GM04503 (cell line): ENCODE measurements at places on chromosomes 7 and 10.
A peak's percentile ranks its signal among the peaks of the same experiment; 100 is the strongest.

- DNase-seq: no peak
These were observed 76.8 kb upstream of the PITRM1 start for GRCh38 chr10:3249307-3249889.

- no peak for DNase-seq
These were observed 1.3 kb upstream of the ITPRIP start for GRCh38 chr10:104339469-104340110.

DNA sequence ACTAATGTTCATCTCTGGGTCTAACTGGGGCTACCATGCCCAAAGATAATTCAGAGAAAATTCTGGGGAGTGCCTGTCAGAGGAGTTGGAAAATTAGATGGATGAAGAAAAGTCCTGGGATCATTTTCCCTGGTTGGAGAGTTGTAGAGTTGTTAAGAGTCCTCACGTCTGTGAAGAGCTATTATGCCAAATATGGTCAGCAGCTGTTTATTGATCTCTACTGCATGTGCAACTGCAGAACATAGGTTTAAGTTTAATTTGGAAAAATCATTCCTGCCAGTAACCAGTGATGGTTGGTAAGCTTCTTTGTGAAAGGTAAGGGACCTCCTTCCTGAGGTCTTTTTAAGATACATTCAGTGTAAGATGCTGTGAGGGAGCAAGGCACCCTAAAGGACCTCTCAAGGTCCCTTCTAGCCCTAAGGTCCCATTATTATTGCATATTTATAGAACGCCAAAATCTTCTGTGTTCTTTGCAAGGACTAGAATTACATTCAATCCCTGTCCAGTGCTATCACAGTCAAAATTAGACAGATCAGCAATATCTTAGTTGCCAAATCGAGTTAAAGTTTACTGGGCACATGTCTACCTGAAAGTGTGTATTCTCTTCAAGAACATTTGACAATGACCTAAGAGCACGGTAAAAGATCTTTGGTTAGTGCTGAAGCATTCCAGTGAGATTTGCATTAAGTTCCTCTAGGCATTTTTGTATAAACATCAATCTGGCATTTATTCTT is 62.7 kb downstream of the VTI1A start:
- DNase-seq: no peak

DNA sequence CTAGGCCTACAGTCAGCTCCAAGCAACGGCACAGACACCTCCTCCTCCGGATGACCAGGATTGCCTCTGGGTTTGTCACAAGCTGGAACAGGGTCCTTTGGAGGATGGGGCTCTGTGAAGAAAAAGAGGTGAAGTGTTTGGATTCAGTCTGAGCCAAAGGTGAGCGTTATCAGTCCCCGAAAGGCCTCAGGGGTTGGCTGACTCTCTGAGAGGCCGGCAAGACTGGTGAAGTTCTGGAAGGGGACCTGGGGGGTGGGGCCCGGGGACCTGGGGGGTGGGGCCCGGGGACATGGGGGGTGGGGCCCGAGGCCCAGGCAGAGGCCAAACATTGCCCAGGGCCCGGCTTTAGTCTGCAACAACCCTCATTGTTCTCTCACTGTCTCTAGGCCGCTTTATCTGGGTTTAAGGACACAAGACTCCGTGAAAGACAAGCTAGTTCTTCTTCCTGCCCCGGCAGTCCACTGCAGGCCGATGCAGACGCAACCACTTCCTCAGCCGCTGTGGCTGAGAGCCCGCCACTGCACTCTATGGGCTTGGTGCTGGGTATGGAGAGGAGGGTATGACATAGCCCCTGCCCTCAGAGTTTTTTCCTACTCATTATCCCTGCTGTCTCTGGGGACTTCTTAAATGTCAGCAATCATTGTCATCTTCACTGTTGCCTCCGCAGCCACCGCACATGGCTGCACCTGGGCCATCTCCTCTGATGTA is 27.4 kb upstream of the PSAP start:
- no peak for DNase-seq

DNA sequence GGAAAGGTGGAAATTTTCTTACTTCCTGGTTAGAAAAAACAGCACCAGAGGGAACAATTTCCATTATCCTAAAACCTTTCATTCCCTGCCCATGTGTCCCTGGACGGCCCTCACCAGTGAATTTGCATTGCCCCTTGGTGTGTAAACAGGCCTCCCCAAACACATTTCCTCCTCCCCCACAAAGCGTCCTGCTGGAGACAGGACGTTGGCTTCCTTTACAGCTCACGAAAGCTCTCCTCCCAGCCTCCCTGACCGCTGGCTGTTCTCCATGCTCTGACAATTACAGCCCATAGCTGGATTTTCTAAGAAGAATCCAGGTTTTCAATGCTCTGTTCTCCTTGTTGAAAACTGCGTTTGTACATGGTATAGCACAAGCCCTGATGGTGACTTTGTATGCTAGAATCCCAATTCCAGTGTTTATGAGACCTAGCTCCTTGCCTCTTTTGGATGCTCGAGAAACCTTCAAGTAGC is 724.2 kb upstream of the CELF2 start:
- no peak for DNase-seq

DNA sequence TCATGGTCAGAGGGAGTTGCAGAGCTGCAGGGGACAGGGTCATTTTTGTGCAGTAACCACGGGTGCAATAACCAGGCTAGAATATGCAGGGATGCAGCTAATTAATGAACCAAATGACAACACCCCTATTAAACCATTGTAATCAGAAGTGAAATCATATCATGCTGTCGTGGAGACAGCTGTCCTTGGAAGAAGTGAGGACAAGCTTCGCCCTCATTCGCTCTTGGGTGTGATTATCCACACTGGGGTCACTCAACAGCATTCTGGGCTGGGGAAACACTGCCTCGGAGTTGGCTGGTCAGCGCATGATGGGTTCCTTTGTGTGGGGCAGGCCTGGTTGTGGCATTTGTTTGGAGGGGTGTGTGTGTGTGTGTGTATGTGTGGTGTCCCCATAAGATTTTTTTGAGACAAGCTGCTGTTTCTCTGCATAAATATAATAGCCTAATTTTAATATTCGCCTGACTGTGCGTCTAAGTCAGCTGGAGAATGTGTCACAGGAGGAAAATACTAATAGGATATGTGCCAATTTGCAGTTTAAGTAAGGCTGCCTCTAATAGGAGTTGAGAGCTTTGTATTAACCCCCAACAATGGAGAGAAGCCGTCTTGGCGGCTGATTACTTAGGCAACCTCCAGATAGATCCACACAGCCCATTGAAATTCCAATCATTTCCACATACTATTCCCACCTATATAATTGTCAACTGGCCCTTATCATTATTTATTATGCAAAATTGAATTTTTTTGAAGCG is 149.4 kb downstream of the DNAJB6 start:
- no peak for DNase-seq

GRCh38 chr10:95246582-95247051 is 44.2 kb downstream of the PDLIM1 start:
- DNase-seq: no peak

GRCh38 chr7:150332852-150333635 is 8.4 kb downstream of the RARRES2 start:
- no peak for DNase-seq

DNA sequence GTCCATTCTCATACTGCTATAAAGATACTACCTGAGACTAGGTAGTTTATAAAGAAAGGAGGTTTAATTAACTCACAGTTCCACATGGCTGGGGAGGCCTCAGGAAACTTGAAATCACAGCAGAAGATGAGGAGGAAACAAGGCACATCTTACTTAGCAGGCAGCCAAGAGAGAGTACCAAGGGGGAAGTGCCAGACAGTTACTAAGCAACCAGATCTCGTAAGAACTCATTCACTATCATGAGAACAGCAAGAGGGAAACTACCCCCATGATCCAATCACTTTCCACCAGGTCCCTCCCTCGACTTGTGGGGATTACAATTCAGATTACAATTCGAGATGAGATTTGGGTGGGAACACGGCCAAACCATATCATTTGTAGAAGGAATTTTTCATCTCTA is 36.3 kb downstream of the NHLRC2 start:
- no peak for DNase-seq

- DNase-seq: no peak
These were observed 202.2 kb downstream of the PHF14 start for GRCh38 chr7:11175887-11176286.

GRCh38 chr10:84966708-84967441 is 638.5 kb downstream of the CCSER2 start:
- no peak for DNase-seq

DNA sequence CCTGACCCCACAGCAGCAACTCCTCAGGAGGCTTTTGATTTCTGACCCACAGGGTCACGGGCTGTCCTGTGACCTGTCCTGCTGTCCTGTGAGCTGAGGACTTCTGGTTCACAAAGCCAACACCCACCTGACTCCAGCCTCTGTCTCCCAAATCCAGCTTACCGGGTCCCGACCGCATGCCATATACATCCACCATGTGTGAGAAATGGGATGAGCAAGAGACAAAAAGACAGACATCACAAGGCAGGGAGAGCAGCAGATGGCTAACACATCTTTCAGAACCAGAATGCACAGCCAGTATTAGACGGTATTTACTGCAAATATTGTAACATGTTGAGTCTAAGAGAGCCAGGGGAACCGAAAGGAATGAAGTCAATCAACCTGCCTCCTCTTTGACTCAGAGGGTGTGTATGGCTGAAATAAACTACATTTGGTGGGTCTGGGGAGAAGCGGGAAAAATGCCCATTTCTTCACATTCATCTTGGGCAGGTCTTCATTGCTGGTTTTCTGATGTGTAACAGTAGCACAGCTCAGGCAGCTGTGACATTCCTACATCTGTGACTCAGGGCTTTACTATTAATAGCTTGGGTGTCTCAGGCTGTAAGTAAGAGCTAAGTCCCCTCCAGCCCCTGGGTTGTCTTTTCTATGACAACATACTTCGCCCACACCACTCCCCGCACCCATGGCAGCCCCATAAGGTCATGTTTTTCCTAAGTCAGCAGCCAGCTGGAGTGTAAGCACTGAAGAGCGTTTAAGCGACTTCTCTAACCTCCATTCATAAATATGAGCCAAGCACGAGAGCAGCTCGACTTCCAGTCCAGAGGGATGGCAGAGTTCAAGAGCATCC is 25.0 kb downstream of the ABLIM1 start:
- peak; percentile 60 for DNase-seq

GRCh38 chr7:45702751-45703150 is 128.6 kb downstream of the ADCY1 start:
- no peak for DNase-seq

- no peak for DNase-seq
These were observed 91.4 kb downstream of the LRRTM3 start for GRCh38 chr10:67017218-67017617.

- DNase-seq: no peak
These were observed 27.8 kb downstream of the ABI1 start for GRCh38 chr10:26832960-26833359.

- DNase-seq: no peak
These were observed 186.7 kb upstream of the ANK3 start for GRCh38 chr10:60576130-60577069.

- no peak for DNase-seq
These were observed 36.0 kb upstream of the FRMD4A start for GRCh38 chr10:14366760-14367159.

DNA sequence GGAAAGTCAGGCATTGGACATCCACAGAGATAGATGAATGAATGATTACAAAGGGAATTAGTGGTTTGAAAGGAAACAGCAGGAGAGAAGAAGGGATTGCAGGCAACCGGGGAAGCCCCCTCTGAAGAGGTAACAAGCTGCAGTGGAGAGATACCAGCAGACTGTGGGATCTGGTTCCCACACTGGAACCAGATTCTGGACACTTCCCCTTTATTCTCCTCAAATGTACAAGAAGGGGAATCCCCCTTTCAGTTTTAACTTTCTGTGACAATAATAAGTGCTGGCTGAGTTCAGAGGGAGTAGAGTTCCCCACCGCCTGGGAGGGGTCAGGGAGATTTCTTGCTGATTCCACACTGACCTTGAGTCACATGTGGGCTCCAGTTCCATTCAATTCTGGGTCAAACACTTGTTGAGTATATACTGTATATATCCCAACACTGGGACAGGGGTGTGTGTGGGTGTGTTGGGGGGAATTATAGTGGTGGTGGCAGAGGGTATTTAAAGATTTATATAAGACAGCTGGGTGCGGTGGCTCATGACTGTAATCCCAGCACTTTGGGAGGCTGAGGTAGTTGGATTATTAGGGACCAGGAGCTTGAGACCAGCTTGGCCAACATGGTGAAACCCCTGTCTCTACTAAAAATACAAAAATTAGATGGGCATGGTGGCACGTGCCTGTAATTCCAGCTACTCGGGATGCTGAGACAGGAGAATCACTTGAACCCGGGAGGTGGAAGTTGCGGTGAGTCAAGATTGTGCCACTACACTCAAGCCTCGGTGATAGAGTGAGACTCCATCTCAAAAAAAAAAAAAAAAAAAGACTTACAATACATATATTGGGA is 16.5 kb upstream of the DDIT4 start:
- no peak for DNase-seq

GRCh38 chr10:94210440-94211168 is 152.1 kb downstream of the NOC3L start:
- DNase-seq: no peak

GRCh38 chr10:19930936-19931893 is 115.0 kb downstream of the PLXDC2 start:
- no peak for DNase-seq

DNA sequence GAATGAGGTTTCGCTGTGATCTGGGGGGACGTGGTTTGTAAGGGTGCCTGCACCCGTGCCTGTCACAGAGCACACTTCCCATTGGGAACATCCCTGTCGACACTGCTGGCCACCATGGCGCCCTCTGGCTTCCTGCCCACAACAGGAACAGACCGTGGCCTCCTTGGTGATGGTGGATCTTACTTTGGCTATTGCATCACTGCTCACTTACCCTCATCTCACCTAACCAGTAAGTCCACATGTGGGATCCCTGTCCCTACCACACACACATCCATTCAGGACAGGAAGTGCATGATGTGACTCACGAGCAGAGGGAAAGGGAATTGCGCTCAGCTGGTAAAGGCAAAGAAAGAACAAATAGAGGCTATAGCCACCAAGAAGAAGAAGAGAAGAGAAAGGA is 26.2 kb upstream of the SEC61G start:
- no peak for DNase-seq

DNA sequence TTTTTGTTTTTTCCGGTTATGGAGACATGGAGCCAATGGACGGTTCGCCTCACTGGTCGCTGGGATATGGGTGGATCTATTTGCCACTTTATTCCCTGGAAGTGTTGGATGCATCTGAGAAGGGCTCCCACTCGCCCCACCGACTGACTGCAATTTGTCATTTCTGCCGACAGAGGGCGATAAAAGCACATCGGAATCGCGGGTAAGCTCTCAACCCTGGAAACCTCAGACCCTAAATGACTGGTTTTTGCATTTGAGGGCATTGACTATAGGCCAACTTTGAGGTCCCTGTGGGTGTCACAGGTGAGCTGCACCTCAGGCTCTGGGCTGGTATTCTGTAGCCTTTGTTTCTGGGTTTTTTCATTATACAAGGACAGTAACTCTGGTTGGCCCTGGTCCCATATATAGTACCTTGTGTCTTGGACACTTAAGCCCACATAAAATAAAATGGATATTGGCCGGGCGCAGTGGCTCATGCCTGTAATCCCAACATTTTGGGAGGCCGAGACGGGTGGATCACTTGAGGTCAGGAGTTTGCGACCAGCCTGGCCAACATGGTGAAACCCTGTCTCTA is 11.9 kb upstream of the OPALIN start:
- DNase-seq: no peak
